ENCODE measurements at places on chromosomes 11 and 22.

DNA sequence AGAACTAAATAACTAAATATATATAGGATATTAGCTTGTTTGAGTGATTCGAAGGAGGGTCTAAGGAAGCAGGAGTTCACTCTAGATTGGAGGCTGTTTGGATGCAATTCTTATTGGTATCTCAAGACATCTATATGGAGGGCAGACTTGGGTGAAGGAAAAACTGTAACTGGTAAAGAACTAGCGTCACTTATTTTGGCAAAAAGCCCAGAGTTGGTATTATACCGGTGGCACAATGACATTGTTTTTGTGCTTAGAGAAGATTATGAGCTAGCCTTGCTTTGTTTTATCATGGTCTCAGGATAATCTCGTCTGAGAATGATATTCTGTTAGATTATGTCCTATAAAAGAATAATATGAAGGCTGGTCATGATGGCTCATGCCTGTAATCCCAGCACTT lies 6.0 kb upstream of the SLC35F2 start:
- no peak for DNase-seq

DNA sequence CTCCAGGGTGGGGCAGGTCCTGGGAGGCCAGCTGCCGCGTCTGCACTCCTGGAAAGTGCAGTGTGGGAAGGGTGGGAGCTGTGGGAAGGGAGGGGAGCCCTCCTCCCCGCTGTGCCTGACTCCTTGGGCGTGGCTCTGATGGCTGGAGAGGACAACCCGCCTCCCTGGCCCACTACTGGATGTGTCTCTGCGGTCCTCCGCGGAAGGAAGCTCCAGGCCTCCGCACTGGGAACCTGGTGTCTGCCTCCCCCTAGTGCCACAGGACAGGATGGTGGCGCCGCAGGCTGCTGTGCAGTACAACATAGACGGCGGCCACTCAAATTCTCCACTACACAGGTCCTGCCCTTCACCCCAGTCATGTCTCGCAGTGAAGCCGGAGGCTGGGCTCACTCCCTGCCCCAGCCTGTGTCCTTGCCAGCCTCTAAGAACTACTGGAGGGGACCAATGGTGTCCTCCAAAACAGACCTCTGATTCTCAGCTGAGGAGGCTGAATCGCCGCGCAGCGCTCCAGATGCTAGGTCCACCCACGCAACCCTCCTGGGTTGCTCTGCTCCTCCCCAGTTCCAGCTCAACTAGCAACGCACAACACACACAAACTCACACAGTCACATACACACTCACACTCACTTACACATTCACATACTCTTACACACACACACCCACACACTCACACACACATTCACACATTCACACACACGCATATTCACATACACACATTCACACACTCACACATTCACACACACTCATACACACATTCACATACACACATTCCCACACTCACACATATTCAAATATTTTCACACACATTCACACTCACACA lies 12.4 kb upstream of the DSCAML1 start:
- DNase-seq, result peak; percentile 61

DNA sequence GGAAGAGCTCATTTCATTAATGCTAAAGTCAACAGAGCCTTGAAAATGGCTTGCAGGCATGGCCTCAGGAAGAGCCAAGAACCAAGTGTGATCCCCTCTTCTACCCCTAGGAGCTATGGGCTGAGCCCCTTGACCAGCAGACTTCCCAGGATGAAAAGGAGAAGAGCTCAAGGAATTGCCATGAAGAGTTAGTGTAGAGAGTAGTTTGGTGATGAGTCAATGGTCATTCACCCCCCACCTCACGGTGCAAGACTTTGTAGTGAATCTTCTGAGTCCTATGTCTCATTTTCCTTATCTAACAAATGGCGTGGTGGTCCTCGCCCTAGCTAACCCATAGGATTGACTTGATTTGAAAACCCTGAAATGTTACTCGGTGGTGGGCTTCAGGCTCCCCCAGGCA lies 422.4 kb upstream of the CADM1 start:
- DNase-seq, result no peak

GRCh38 chr11:9075556-9075955 lies 15.8 kb downstream of the SCUBE2 start:
- no peak for DNase-seq

DNA sequence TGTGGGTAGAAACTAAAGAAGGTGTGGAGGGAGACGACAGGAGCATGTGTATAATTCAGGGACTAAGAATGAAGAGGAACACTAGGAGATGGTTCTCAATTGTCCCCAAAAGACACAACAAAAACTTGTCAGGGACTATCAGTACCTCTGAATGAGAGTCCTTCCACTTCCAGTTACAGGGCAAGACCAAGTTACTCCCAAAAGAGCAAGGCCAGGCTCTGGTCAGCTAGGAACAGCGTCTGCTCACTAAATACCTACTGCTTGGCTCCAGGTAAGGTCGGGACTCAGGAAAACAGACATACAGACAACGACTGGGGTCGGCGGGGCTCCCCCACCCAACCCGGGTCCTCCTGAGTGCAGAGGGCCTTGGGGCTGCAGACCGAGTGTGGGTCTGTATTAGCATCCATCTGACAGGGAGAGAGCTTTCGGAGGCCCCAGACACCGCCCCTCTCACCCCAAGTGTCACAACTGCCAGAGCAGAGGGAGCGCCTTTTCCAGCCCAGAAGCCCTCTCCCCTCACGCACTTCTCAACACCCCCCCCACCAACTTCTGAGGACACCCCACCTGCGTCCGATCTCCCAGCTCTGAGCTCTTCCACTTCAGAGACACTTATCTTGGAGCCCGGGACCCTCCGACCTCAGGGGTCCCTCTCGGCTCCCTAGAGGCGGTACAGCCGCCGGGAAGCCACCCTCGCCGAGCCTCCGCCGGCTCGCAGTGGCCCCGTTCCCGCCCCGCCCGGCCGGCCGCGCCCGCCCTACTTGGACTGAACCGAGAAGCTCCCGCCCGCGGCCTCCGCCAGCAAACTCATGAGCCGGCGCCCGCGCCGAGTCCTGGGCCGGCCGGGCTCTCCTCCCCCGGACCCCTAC lies 522 bp downstream of the RHOG start:
- DNase-seq, result no peak

- DNase-seq, result no peak
These were observed 13.8 kb downstream of the MMP20 start for GRCh38 chr11:102611291-102611690.

DNA sequence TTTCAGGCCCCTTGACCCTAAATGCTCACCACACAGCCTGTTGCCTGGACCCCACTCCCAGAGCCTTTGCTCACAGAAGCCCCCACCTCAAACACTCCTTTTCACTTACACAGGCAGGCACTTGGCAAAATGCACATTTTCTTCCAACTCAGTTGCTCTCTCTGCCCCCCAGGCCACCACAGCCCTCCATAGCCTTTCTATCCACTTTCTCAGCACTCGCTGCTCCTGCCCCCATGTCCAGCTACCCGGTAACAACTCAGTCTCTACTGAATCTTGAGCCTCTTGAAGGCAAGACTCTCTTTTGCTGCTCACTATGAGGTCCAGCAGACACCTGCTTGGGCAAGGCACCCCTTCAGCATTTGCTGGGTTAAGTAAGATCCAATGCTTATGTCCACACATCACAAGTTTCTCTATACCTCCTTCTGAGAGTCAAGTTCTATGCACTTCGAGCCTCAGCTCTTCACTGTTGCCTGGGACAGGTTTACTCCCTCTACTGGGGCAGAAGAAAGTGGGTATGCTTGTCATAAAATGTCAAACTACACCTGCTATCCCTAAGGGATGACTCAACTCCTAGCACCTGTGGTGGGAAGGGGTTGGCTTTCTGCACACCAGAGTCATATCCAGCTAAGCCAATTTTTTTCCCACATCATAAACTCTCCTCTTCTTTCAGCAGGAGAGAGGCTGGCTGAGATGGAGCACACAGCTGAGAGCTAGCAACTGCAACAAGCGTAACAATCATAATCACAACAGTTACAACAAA lies 36.9 kb downstream of the MORC2 start:
- no peak for DNase-seq

DNA sequence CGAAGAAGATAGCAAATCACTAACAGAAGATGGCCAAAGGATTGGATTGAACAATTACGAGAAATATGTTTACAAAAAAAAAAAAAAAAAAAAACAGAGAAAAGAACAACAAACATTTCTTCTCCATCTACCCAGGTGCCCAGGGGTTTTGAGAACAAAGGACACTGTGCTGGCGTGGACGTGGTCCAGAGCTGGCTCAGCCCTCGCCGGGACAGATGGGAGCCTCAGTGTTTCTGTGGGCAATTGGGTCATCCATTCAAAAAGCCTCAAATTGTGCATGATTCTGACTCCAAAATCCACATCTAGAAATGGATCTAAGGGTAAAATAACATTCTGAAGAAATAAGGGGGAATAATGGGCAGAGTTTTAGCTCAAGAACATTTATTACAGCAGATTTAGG lies 63.1 kb downstream of the DHCR7 start:
- DNase-seq, result no peak

DNA sequence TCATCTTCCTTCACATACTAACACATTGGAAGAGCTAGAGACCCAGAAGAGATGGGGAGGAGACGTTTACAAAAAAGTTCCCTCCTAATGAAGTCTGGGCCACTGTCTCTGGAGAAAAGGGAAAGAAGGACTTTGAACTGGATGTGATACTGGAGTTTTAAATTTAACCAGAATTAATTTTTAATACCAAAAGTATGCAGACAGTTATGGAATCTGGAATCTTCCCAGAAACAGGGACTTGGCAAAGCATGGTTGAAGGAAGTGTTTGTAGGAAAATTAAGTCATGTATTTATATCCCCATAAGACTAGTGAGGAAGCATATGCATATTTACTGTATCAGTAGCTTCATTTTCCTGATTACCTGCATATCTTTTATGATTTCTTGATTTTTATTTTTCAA lies 215.5 kb downstream of the TTC28 start:
- no peak for DNase-seq

DNA sequence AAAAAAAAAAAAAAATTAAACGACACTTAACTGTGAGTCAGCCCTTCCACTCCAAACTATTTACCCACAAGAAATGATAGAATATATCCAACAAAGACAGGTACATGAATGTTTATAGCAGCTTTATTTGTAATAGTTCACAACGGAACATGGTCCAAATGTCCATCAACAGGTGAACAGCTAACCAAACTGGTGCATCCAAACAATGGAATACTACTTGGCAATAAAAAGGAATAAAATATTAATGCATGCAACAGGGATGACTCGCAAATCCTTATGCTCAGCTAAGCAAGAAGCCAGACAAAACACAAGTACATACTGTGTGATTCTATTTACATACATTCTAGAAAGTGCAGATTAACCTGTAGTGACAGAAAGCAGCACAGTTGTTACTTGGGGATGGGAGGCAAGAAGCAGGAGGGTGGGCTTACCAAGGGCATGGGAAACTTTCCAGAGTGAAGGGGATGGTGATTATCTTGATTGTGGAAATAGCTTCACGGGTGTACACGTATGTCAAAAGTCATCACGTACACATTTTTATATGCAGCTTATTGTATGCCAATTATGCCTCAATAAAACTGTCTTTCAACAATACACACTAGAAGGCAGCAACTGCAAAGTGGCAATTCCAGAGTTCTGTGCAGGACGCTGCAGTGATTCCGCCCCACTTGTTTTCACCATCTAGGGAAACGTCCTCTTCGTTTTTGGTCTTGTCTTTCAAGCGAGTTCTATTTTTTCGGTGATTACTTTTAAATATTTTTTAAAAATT lies 6.7 kb upstream of the SF1 start:
- no peak for DNase-seq

GRCh38 chr22:36858156-36858555 lies 2.6 kb upstream of the NCF4 start:
- DNase-seq, result no peak

DNA sequence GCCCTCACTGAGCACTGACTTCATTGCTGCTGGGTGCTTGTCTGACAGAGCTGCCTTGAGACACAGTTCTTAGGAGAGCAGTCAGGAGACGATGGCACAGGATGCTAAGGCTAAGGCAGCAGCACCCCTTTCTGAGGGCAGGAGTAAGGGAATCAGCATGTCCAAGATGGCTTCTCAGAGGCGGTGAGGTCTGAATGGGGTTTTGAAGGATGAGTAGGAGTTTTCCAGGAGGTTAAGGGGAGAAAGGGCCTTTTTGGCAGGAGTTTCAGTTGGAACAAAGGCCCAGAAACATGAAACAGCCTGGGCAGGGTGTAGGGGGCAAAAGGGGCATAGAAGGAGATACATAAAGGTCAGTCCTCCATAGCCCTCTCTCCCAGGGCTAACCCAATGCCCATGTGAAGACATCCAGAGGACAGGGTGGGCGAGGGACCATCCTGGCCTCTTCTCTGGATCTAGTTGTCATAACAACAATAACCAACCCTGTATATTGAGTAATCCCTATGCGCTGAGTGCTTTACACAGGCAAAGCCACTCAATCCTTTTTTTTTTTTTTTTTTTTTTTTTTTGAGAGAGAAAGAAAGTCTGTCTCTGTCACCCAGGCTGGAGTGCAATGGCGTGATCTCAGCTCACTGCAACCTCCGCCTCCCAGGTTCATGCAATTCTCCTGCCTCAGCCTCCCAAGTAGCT lies 19.0 kb downstream of the CYTH4 start:
- no peak for DNase-seq

GRCh38 chr11:61120099-61120705 lies 17.9 kb downstream of the CD5 start:
- no peak for DNase-seq

DNA sequence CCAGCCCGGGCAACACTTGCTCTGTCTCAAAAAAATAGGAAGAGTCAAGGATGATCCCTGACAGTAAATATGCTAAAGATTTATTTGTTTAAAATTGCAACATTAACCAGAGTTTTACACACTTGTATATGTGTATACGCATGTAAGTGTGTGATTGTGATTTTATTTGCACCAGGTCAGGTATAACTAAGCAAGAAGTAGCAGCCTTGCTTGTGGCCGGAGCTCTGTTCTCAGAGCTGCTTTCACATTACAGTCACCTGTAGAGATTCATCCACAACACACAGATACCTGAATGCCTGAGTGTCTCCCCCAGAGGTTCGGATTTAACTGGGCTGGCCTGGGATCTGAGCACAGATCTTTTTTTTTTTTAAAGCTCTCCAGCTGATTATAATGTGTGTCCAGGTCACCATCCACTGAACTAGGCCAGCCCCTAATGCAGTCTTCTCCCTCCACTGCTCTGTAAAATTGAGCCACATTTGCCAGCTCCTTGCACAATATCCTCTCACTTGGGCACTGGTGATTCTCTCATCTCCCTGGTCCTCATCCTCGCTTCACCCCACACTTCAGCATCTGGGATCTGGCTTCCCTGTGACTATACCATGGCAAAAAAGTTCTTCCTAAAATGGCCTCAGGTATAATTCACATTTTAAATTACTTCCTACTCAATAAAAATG lies 48.3 kb downstream of the LIF start:
- DNase-seq, result no peak

- DNase-seq, result no peak
These were observed 795 bp downstream of the ZBTB3 start for GRCh38 chr11:62752994-62753735.
